ENCODE measurements at places on chromosomes 2 and 18.
A peak's percentile ranks its signal among the peaks of the same experiment; 100 is the strongest.

- no peak for DNase-seq
Observed at GRCh38 chr2:28667261-28667660, 84.4 kb upstream of the PPP1CB start.

DNA sequence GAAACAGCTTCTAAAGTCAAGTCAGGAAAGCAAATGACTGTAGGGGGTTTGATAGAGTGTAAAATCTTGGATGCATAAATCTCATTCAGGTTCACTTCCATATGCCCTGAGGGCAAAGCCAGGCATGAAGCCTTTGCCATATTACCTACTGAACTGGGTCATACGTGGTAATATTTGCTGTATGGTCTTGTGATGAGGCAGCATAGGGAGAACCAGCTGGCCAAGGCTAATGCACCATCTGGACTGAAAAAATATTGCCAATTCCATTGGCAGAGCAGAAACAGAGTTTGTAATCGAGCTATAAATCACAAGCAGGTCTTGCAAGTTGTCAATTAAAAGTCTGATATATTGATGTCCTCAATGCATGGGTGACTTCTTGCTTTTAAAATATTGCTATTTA is 243.8 kb downstream of the ERBB4 start:
- DNase-seq: no peak

GRCh38 chr18:567122-567521 is 13.1 kb upstream of the CETN1 start:
- no peak for DNase-seq

GRCh38 chr2:207482630-207483029 is 47.1 kb upstream of the CREB1 start:
- DNase-seq: no peak

DNA sequence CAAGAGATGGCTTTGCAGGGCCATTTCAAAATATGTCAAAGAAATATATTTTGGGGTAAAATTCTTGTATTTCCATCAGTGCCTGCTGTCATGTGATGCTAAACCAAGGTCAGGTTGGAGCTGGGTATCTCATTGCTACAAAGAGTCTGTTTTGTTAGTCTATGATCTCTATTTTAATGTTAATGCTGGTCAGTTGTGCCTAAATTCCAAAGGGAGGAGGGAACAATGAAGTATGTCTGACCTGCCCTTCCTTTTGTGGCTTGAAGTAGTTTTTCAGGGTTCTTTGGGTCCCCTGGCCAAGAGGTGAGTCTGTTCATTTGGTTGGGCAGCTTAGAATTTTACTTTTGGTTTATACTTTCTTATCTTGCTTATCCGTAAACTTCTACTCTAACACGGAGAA is 61.6 kb upstream of the DYNAP start:
- no peak for DNase-seq

DNA sequence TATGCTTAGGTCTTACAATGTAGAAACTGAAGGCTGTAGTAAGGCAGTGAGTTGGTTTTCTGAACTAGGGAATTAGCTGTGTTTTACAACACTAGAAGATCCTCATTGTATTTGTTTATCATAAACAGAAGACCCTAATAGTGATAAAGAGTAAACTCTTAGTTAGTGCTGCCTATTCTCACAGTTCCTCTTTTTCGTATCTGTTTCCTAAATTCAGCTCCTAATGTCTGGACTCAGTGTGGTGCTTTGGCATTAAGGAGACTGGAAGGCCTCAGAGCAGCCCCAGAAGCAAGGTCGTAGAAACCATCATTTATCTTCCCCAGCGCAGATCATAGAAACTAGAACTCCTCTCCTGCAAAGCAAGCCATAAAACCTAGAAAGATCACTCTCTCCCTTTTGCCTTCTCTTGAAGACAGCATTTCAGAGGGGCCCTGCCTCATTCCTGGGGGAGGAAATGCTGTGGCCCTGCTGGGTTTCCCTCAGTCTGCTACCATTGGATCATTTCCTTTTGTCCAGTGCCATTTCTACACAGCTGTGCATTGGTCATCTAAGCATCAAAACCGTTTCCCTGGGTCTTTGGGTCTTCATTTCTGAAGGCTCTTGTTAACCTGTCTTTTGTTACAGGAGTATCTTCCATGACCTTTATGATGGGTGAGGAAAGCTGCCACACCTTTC is 4.7 kb downstream of the ACP1 start:
- no peak for DNase-seq

DNA sequence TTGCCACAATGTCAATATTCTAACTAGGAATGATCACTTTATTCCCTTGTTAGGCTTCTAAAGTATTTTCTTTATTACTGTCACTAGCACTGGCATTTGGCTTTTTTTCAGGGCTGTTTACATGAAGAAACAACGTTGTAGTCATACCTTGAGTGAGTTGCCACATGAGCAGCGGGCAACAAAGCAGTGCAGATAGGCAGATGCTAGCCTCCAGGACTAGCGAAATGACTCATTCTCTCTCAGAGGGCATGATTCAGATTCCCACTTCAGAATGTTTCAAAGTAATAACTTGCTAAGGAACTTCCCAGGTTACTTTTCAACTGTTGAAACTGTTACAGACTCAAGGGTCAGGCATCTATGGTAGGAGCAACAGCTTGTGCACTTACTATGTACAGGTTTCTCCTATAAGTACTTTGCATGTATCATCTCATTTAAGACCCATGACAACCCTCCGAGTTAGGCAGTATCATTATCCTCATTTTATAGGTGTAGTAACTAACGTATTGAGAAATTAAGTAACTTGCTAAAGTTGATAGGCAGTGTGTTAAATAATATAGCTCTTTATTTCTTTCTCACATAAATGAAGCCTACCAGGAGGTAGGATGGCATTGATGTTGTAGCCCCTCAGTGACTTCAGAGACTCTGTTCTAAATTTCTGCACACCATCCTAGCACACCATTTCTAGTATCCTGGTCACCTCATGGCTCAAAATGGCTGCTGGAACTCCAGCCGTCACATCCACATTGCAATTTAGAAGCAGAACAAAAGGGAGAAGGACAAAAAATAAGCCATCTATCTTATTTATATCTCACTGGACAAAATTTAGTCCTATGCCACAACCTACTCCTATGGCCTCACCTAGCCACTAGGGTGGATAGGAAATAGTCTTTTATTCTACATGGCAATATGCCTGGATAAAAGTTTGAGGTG is 83.3 kb downstream of the ICOS start:
- no peak for DNase-seq

- no peak for DNase-seq
Observed at GRCh38 chr18:29188760-29189159, 1011.8 kb upstream of the CDH2 start.

- no peak for DNase-seq
Observed at GRCh38 chr18:60197671-60198462, 174.7 kb downstream of the MC4R start.

- DNase-seq: no peak
Observed at GRCh38 chr2:30232801-30233130, 1.4 kb downstream of the LBH start.

GRCh38 chr2:263774-264492 is at the start of gene SH3YL1:
Gene SH3YL1 (minus strand): TSS chr2:264032. CDS start chr2:263984, 48 bp downstream.
- peak; percentile 6 for DNase-seq

DNA sequence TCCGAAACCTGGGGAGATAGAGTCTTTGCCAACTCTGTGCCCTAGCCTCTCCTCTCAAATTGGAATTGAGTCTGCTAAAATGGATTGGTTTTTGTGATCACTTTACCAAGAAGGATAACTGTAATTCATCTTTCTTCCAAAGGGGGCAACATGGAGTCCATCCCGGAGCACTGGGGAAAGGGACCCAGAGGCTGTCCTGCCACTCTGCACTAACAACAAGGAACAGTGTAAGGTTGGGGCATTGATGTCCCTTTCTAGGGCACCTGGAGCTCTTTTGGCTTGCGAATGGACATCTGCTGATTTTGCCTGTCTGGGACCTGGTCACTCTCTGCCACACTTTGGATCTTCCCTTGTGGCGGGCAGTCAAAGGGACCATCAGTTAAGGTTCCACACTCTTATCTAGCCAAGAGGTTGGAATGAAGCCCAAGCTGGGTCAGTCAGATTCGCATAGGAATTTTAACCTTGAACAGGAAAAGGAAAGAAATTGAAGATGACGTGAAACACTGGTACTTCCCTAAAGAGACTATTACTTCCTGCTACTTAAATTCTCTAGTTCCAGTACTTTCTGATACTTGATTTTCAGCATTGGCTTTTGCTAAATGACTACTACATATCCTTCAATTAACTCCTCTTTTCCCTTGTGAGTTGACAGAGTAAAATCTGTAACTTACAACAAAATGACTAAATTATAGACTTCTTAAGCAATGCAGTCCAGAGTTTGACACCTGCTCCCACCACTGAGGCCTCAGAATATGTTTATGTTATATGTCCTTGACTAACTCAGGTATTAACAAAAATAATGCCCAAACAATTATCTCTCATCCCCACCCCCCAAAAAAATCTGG is 64.7 kb upstream of the KLF7 start:
- DNase-seq: no peak

DNA sequence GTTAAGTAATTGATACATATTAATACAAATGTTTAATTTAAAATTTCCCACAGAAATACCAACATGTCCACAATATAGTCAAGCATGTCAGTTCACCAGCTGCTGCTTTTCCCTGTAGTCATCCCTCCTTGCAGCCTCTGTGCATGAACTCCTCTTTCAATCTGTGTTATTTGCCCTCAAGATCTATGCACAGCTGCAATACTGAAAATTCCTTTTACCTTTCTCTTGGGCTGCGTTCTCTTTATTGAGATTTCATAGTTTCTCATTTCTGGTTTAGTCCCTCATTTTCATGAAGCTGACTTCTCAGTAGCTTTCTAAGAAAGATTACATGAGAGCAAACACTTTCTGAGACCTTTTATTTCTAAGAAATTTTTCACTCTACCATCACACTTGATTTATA is 464.9 kb downstream of the PARD3B start:
- no peak for DNase-seq

- no peak for DNase-seq
Observed at GRCh38 chr2:50948681-50949080, 83.3 kb downstream of the NRXN1 start.

DNA sequence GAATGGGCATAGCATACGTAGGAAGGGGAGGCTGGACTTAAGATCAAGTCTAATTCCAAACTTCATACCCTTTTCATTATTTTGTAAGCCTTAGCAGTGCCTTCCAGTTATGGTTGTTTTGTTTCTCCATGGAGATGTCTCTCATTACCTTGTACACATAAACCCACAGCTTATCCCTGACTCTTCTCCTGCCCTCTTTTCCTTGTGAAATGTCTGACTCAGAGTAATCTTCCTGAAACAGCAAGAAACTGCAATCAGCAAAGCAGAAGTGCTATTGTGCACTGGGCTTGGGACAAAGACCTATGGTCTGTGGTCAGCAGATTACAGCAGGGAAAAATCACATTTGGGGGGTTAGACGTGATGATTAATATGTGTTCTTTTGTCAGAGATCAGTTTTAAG is 176.7 kb downstream of the IKZF2 start:
- DNase-seq: no peak

- no peak for DNase-seq
Observed at GRCh38 chr2:18413676-18414396, 146.6 kb downstream of the RDH14 start.

DNA sequence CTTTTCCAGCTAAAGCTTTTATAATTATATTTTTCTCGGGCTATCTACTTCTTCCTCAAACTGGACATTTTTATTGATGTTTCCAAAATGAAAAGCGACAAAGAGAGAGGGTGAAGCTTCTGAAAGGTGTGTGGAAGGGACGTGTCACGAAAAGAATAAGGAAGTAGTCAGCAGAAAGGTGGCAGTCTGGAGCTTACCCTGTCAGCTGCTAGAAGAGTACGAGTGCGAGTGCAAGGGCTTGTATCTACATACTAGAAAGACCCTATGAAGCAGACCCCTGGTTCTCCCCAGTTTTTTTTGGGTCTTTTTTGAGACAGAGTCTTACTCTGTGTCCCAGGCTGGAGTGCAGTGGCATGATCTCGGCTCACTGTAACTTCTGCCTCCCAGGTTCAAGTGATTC is 14.6 kb downstream of the FHL2 start:
- no peak for DNase-seq

- DNase-seq: no peak
Observed at GRCh38 chr18:2994603-2995432, 18.1 kb downstream of the LPIN2 start.

- DNase-seq: no peak
Observed at GRCh38 chr2:239780236-239780994, 244.7 kb downstream of the NDUFA10 start.

- no peak for DNase-seq
Observed at GRCh38 chr2:25417715-25418369, 76.1 kb upstream of the DNMT3A start.

GRCh38 chr2:88321449-88322248 is 130.8 kb downstream of the FOXI3 start:
- DNase-seq: no peak

GRCh38 chr2:221972813-221973478 is 325.9 kb downstream of the PAX3 start:
- DNase-seq: no peak

- peak; percentile 38 for DNase-seq
Observed at GRCh38 chr2:128304715-128305554, 13.7 kb downstream of the HS6ST1 start.

DNA sequence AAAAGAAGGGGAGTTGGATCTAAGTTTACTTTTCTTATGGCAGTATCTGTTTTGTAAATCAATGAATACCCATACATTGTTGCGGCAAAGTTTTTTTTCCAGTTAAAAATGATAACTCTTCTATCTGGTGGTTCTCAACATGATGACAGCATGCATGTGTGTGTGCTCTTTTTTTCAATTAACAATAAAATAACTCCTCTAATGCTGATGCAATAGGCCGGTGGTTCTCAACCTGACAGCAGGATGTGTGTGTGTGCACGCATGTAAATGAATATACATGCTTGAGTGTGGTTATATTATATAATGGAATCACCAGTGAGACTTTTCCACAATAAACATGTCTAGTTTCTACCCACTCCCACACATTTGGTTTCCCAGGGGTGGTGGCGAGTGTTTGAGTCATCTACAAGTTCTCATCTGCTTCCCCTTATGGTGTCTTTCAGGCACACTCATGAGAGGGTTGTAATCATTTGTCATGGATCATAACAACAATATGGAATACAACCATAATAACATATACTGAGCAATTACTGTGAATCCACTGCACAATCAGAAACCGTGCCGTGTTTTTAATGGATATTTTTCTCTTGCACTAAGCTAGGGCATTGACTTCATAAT is 31.2 kb downstream of the PARD3B start:
- no peak for DNase-seq

DNA sequence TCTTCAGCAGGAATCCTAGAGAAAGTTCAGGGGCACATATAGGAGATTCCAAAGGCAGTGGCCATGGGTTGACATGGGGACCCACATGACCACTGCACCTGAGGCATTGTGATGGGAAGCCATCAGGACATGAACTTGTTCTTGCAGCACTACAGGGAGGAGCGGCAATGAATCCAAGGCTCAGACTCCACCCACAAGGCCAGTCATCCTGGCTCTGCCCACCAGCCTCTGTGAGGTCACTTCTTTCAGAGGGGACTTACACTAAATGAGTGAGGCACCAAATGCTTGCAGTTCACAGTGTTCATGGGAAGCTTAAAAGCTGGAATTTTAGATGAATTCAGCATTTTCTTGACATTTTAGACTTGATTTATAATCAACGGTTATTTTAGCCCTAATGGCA is 254.2 kb downstream of the SETBP1 start:
- DNase-seq: no peak

- no peak for DNase-seq
Observed at GRCh38 chr18:36358141-36358540, 60.6 kb downstream of the FHOD3 start.

- no peak for DNase-seq
Observed at GRCh38 chr18:75137346-75137877, 71.5 kb downstream of the PTGR3 start.

- DNase-seq: no peak
Observed at GRCh38 chr18:55585065-55585919, 2.7 kb downstream of the TCF4 start.

Measured in gastrocnemius medialis (tissue), 4 donors.